CD8-positive, alpha-beta memory T cell (primary cell): ENCODE measurements at places on chromosomes 11 and 22.
A peak's percentile ranks its signal among the peaks of the same experiment; 100 is the strongest.

DNA sequence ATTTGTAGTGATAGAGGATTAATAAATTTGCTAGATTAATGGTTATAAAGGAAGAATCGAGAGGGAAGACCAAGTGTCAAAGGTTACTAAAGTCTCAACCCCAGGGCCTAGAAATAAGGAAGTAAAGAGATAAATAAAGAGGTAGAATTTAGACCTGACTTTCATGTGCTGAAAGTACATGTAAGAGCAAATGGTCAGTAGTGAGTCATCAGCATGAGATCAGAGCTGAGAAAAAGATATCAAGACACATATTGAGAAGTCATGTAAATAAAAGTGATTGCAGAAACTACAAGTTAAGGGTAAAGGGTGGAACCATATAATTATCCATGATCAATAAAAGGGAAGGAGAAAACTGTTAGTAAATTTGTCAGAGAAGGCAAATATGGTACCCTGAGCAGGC is 1.4 kb upstream of the OR8B8 start:
- no peak for DNase-seq
- H3K27ac ChIP-seq, result no peak overlapping the region
- no peaks in the 10 kb centered on the region for H3K27me3 ChIP-seq
- H3K4me1 ChIP-seq, result no peaks in the 10 kb centered on the region
- H3K4me3 ChIP-seq, result no peak overlapping the region
- H3K36me3 ChIP-seq, result no peaks in the 10 kb centered on the region

DNA sequence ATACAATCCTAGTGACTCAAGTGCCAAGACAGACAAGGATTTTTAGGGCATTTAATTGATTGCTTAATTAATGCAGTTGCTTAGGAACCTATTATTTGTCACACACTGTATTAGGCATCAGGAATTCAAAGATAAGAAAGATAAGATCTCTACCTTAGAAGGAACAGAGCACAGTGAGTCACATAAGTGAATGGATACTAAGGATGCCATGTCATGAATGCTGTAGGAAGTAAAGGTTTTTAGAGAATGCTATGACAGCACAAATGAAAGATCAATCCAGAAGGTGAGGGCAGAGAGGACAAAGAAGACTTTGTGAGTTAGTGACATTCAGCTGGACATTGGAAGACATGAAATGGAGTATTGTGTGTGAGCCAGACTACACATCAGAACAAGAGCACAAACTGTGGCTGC is 147.9 kb upstream of the DDI1 start:
- DNase-seq, result no peak
- H3K27ac ChIP-seq, result no peak overlapping the region
- H3K36me3 ChIP-seq, result no peaks in the 10 kb centered on the region
- H3K27me3 ChIP-seq, result no peaks in the 10 kb centered on the region
- no peaks in the 10 kb centered on the region for H3K4me1 ChIP-seq

- H3K36me3 ChIP-seq, result no peaks in the 10 kb centered on the region
- no peak overlapping the region for H3K27ac ChIP-seq
- H3K4me1 ChIP-seq, result no peaks in the 10 kb centered on the region
- H3K27me3 ChIP-seq, result no peaks in the 10 kb centered on the region
- H3K4me3 ChIP-seq, result no peak overlapping the region
Observed at GRCh38 chr11:60775420-60775961, 9.6 kb upstream of the MS4A10 start.

- peaks cover 61% of the 10 kb centered on the region for H3K4me1 ChIP-seq
- peak overlapping the region; percentile 54 for H3K27ac ChIP-seq
- H3K27me3 ChIP-seq, result no peaks in the 10 kb centered on the region
- DNase-seq, result no peak
Observed at GRCh38 chr11:44565953-44566949, 788 bp downstream of the CD82 start.

- DNase-seq, result no peak
- H3K36me3 ChIP-seq, result no peaks in the 10 kb centered on the region
- H3K4me3 ChIP-seq, result no peak overlapping the region
Observed at GRCh38 chr11:124754309-124754708, 2.3 kb upstream of the VSIG2 start.

DNA sequence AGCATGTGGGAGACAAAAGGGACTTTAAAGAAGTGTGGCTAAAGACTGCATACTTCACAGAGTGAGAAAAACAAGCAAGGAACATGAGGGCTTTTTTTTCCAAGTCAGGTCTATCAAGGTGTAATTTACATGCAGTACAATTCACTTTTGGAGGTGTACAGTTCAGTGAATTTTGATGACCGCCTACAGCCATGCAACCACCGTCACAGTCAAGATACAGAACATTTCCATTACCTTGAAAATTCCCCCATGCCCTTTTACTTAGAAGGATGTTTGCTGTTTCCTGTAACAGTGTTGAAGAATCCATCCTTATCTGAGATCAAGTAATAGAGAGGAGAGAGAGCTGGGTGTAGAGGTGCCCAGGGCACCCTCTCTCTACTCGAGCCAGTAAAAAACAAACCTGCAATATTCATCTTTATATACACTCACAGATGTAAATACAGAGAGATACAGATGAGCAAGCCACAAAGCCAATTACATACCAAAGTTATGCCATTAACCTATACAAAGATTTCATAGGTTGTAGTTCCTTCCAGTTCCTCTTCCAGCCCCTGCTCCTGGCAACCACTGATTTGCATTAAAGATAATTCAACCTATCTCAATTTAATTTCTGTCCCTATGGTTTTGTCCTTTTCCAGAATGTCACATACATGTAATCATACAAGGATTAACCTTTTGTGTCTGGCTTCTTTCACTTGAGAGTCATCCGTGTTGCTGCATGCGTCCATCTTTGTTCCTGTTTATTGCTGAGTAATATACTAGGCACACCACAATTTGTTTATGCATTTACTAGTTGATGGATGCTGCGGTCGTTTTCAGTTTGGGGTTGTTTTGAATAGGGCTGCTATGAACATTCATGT is 35.0 kb upstream of the RASD2 start:
- DNase-seq, result no peak
- no peaks in the 10 kb centered on the region for H3K27me3 ChIP-seq
- H3K27ac ChIP-seq, result no peak overlapping the region
- no peaks in the 10 kb centered on the region for H3K36me3 ChIP-seq
- no peak overlapping the region for H3K4me3 ChIP-seq

- H3K4me3 ChIP-seq, result no peak overlapping the region
- no peak for DNase-seq
- H3K27ac ChIP-seq, result no peak overlapping the region
- H3K4me1 ChIP-seq, result no peaks in the 10 kb centered on the region
Observed at GRCh38 chr11:117639601-117640000, 157.4 kb downstream of the DSCAML1 start.
